ENCODE measurements at places on chromosomes 7 and 10.

DNA sequence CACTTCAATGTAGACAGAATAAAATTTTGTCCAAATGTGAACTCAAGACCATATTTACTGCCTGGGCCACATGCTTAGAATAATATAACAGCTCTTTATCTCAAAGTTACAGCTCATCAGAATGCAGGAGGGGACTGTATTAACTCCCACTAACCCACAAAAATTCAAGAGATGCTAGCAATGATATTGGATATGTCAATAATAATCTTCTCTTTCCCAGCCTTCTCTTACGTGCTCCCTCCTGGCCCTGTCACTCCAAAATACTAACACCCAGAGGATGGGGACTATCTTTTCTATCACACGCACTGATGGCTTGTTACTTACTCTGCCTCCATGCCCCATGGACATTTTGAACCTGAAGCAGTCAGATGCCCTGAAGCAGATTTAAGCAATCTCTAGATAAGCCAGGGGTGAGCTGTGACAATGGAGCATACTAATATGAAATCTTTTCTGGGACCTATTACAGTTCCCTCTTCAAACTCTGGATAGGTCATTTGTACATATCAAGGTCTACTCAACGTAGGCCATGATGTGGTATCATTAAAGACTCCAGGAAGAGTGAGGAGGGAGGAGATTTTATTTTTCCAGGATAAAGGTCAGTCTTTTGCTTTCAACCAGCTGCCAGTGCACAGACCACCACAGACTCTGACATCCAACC is 803.0 kb downstream of the GRM8 start:
- DNase-seq, result no peak

DNA sequence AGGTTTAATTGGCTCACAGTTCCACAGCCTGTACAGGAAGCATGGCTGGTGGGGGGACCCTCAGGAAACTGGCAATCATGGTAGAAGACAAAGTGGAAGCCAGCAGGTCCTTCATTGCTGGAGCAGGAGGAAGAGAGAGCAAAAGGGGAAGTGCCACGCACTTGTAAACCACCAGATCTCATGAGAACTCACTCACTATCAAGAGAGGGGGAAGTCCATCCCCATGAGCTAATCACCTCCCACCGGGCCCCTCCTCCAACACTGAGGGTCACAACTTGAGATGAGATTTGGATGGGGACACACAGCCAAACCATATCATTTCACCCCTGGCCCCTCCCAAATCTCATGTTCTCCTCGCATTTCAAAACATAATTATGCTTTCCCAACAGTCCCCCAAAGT is 171.9 kb upstream of the CACNA2D1 start:
- DNase-seq, result no peak

GRCh38 chr7:92631067-92631849 is 41.1 kb upstream of the FAM133B start:
- DNase-seq, result no peak

DNA sequence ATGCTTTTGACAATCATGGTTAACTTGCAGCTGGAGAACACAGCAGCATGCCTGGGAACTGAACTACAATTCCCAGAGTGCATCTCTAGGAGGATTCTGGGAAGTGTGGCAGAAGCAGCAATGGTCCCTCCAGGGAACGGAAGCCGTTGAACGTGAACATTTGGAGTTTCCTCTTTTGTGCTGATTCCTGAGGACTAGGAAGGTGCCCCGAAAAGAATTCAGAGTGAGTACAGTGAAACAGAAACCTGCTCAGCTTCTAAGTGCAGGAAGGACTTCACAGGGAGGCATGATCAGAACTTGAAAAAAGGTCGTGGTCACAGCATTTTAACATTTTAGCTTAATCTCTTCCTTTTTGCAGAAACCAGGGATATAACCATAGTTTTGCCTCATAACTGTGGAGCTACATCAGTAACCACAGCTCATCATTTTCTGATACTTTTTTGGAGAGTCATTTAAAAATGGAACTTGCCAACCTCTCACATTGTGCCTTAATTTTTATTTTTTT is at the start of gene NUDT13:
Gene NUDT13 (plus strand): TSS at position 111 of the 505 bp plus-strand sequence. CDS start 3,911 bp downstream, outside the sequence.
- no peak for DNase-seq

- no peak for DNase-seq
Measured at GRCh38 chr7:105940109-105940508, 23.0 kb upstream of the CDHR3 start.

GRCh38 chr7:130091999-130092398 is 21.7 kb downstream of the KLHDC10 start:
- DNase-seq, result no peak

- DNase-seq, result no peak
Measured at GRCh38 chr7:41886901-41887311, 184.0 kb upstream of the INHBA start.

- no peak for DNase-seq
Measured at GRCh38 chr7:118944271-118944670, 719.8 kb downstream of the ANKRD7 start.

DNA sequence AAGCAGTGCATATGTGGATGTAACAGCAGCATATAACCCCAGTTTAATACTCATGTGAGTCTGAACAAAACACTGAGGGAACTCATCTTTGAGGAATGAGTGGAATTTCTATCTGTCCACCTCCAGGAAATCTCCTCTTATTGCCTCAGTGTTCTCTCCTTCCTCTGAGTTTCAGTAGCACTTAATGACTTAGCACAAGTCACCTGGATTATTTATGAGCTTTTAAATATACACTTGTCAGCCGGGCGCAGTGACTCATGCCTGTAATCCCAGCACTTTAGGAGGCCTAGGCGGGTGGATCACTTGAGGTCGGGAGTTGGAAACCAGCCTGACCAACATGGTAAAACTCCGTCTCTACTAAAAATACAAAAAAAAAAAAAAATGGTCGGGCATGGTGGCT is 4.3 kb downstream of the LRRC20 start:
- DNase-seq, result no peak

DNA sequence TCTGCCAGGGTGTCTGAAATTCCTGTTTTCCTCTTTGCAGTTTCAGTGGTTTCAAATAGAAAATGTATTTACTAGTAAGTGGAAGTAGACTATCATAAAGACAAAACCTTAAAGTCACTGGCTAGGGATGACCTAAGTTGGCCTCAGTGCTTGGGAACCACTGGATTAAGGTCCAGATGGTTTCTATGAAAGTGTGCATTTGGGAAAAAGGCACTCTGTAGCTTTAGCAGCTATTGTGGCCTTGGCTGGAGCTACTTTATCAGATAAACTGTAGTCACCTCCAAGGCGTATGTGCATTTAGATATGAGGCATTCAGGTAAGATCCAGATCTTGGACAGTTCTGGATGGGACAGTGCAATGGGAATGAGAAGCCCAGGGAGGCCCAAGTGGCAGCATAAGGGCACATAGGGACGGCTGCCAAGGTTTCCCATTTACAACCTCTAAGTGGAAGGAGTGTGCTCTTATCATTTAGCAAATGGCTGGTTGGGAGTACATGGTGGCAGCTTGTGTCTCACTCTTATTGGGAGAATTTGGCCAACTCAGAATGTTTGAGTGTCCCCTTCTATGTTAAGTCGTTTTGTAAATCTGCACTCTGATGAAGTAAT is 185.6 kb downstream of the LRMDA start:
- no peak for DNase-seq

DNA sequence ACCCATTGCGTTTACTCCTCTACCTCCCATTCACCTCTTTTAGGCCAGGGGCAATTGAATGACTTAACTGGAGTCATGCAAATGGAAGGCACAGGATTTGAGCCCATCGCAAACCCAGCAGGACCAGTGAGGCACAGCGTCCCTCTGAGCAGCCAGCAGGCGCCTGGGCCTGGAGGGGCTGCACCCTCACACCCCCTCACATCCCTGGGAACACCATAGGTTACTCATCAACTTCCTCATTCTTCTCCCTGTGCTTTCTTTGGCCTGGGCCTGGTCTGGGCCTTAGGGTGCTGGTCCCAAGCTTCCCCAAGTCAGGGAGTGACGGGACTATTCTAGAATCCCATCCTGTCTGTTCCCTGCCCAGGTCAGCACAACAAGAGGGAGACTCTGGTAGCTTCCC is 169.4 kb upstream of the EEPD1 start:
- DNase-seq, result no peak

GRCh38 chr7:31775556-31775955 is 88.5 kb downstream of the PPP1R17 start:
- peak; percentile 14 for DNase-seq

- no peak for DNase-seq
Measured at GRCh38 chr7:134649226-134649775, 2.6 kb downstream of the BPGM start.

DNA sequence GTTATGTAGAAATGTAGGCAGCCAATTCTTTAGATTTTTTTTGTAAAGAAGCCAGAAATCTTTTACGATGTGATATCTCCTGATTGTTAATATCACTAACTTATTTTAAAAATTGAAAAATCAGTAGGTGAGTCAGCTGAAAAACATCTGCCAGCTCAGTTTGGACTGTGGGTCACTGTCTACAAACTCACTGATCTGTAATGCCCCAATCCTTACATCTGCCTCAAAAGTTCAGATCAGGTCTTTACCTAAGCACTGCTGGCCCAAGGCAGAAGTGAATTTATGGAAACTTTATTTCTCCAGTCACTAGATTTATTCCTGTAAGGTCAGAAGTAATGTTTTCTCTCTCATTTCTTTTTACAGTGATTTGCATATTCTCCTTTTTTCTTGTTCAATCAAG is 31.0 kb upstream of the FAM13C start:
- no peak for DNase-seq

- peak; percentile 25 for DNase-seq
Measured at GRCh38 chr10:13973742-13974141, 357.0 kb downstream of the FRMD4A start.

DNA sequence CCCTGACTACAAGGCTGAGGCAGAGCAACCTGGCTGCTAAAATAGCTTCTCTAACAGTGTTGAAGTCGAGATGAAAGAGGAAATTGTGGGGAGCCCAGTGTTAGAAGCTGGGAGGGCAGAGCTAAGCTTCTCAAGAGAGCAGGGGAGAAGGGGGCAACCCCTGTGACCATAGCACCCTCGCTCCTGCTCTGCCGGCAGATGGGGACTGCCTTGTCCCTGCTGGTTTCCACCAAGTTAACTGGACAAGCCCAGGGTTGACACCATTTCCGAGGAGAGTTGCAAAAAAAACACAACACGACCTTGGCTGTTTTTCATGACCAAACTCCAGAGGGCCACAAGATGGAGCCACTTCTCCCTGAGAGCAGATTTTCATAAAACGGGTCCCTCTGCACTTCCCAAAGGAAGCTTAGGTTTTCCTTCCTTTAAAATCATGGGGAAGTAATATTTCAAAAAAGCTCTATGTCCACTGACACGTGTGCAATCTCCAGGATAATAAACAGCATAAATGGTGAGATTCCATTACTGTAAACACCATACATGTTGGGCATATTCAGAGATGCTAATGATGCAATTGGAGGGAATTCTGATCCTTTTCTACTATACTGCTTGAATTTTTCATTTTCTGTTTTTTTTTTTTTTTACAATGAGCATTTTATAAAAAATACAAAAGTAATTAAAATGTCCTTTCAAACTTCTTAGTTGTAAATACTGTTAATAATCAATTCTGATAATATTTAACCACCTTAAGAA is 140.4 kb downstream of the PIP4K2A start:
- peak; percentile 27 for DNase-seq

DNA sequence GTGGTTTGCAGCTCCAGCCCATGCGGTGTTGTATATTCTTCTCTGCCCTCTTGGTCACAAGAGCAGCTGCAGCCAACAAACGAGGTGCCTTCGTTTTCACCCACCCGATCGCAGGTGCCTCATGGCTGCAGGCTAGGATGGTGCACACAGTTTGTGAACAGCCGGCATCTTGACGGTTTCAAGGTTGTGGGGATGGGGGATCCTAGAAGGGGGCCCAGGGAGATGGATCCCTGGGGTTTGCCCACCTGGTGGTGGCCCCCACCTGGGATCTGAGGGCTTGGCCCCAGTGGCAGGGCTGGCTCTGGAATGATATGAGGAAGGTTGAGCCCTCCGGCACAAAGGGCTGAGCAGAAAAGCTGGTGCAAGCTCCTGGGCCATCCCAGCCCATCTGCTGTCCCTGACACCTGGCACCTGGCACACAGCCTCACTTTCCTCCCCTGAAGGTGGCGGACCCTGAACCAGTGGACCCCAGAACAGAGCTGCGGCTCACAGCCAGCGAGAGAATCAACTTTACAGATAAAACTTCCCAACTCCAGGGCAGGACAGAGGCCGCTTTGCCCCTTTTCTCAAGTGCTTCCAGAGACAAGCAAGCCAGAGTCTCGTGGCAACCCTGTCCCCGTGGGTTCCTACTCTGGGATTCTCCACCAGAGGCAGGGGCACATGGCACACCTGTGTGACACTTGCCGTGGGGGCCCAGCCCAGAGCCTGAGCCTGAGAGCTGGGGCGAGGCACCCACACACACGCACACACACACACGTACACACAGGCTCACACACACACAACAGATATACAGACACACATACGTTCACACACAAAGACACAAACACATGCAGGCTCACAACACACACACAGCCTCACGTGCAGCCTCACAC is 177.3 kb upstream of the PPP2R2D start:
- DNase-seq, result no peak

DNA sequence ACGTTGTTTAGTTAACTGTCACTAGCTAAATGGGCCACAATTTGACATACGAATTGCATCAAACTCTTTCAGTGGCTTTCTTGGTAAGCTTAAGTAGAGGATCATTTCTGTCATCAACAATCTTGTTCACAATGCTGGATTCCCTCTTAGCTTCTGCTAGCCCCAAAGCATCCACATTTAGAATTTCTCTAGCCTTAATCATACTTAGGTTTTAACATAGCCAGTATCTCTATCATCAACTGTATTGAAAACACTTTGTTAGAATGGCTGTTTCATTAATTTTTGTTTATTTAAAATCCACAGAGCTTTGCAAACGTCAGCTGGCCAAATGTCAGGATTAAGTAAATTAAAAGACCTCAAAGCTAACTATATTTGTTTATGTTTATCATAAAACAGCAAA is 41.1 kb downstream of the ABRAXAS2 start:
- no peak for DNase-seq

DNA sequence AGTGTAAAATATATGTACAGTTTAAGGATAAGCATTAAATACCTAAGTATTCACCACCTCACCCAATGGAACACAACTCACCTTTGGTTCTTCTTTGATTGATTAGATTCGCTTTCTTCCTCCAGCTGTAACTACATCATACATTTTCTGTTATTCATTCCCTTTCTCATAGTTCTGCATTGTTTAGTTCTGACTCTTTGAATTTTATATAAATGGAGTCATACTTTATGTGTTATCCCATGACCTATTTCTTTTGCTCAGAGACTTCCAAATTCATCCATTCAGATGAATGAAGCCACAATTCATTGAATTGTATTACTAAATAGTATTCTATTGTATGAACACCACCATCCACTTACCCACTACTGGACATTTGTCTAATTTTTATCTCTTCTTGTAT is 12.3 kb downstream of the THNSL1 start:
- no peak for DNase-seq

Measured in NCI-H1105 treated with DMSO at 0.1 percent for 48 hours (cell line).